T-helper 2 cell (primary cell): ENCODE measurements at places on chromosomes 4 and X.

DNA sequence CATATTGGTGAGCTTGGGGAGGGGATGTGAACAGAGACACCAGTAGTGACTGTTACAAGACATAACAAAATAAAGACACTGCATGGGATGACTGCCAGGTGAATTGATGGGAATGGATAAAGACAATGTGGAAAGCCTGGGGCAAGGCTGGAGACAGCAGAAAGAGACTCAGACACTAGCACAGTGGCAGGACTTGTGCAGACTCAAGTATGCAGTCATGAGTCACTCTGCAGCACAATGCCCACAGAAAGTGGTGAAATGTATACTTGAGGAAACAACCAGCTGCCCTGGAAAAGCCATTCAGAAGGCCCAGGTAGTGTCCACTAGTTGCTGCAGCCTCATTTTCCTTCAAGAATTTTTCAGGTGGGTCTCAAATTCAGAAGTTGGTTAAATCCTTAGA, 452.3 kb downstream of the MID1IP1 start:
- no peak for DNase-seq

DNA sequence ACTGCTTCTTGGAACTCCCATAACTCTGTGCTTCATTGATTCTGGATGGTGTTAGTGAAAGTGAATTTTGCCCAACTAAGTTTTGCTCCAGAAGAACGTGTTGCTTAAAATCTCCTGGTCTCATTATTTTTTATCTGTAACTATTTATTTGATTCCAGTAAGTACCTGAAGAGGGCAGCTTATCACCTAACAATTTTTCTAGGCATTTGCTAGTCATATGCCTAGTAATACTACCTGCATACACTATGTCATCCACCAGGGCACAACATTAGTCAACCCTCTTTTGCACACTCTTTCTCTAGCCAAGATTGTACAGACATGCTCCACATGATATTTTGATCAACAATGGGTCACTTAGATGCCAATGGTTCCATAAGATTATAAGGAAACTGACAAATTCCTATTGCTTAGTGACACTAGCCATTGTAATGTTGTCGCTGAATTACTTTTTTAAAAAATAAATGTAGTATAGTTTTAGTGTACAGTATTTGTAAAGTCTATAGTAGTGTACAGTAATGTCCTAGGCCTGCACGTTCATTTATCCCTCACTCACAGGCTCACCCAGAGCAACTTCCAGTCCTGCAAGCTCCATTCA, 499.9 kb upstream of the AADAT start:
- DNase-seq: no peak

GRCh38 chr4:99968330-99968729, 18.3 kb upstream of the H2AZ1 start:
- DNase-seq: no peak

DNA sequence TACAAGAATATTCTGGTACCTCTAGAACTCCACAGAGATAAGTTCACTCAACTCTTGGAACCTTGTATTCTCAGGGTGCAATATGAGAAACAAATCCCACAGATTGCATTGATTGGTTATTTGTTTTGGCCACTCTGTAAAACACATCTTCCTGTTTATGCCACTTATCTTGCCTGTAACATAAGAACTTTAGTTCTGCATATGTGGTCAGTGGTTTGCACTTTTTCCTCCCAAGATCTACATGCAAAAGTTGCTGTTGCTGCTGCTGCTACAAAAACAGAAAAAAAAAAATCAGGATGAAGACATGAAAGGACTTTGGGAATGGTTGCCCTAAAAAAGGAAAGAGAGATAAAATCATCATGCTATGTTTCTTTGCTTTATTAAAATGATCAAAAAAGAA, 9.6 kb downstream of the ODAPH start:
- no peak for DNase-seq

GRCh38 chr4:54139332-54139731, 39.4 kb downstream of the GSX2 start:
- DNase-seq: no peak

DNA sequence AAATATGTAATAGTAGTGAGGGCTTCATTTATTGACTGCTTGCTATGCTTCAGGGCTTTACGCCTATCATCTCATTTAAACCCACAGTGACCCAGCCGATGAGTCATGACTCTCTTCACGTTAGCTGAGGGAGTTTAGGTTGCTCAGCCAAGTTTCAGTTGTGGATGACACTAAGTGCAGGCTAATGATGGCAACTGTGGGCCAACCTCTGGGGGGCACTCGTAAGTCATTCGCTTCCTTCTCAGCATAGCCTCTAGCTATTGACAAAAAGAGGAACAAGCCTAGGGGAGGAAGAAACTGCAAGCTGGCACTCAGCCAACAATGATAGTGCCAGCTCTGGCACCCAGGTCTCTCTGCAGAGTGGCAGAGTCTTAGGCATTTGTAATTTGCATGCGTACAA, 325.0 kb downstream of the ARHGAP10 start:
- DNase-seq: peak; percentile 41

DNA sequence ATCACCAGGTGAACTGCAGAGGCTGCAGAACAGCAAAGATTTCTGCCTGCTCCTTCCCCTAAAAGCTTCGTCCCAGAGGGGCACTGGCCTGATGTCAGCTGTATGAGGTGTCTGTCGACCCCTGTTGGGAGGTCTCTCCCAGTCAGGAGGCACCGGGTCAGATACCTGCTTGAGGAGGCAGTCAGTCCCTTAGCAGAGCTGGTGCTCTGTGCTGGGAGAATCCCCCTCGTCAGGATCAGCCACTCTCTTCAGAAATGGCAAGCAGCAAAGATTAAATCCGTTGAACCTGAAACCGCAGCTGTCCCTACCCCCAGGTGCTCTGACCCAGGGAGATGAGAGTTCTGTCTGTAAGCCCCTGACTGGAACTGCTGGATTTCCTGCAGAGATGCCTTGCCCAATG, 1166.3 kb upstream of the ADGRL3 start:
- DNase-seq: no peak

GRCh38 chr4:112916868-112917267, 132.6 kb upstream of the ANK2 start:
- DNase-seq: no peak

DNA sequence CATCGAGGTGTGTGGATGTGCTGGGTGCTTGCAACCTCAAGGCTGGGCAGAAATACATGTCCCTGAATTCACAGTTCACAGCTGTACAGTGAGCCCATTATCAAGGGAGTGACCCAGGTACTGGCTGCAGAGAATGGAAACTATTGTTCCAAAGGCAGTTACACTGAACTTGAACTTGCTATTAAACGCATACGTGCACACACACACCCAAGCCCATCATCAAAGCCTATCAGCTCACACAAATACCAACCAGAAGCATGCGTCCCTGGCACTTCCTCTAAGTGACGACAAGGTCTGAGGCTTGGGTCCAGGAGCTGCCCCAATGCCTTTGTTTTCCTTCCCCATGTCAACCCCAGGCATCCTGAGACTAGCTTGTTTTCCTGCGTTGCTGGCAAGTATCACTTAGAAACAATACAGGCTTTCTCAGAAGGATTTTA, 88.6 kb downstream of the IRF2 start:
- DNase-seq: no peak

- no peak for DNase-seq
Observed at GRCh38 chrX:8675006-8675630, 56.8 kb downstream of the ANOS1 start.

- no peak for DNase-seq
Observed at GRCh38 chr4:5878359-5878758, 14.5 kb downstream of the CRMP1 start.

- peak; percentile 27 for DNase-seq
Observed at GRCh38 chr4:145216535-145216934, 36.1 kb upstream of the OTUD4 start.

DNA sequence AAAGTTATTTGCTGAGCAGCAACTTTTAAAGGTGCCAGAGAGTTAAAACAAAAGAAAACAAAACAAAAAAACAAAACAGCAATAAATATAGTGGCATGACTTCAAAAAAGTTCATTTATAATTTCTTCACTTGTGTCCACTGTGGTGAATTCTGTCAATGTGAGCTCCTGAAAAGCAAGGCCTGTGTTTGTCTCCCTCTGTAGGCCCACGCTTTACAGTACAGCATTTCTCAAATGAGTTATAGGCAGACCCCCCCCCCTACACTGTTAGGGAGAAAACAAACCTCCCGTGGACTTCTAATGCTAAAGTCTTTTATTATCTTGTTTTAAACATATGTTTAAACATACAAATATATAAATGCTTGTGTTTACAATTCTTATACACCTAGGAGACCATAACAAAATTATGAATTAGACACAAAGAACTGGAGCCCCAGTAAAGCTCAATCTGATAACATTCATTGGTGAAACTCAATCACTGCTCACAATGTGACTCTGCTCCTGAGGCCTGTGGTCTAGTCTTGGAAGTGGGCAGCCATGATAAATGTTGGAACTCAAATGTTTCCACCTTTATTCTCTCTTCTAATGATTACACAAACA, 47.0 kb upstream of the SCOC start:
- DNase-seq: no peak

GRCh38 chrX:24988314-24988713, 27.5 kb downstream of the ARX start:
- DNase-seq: no peak

DNA sequence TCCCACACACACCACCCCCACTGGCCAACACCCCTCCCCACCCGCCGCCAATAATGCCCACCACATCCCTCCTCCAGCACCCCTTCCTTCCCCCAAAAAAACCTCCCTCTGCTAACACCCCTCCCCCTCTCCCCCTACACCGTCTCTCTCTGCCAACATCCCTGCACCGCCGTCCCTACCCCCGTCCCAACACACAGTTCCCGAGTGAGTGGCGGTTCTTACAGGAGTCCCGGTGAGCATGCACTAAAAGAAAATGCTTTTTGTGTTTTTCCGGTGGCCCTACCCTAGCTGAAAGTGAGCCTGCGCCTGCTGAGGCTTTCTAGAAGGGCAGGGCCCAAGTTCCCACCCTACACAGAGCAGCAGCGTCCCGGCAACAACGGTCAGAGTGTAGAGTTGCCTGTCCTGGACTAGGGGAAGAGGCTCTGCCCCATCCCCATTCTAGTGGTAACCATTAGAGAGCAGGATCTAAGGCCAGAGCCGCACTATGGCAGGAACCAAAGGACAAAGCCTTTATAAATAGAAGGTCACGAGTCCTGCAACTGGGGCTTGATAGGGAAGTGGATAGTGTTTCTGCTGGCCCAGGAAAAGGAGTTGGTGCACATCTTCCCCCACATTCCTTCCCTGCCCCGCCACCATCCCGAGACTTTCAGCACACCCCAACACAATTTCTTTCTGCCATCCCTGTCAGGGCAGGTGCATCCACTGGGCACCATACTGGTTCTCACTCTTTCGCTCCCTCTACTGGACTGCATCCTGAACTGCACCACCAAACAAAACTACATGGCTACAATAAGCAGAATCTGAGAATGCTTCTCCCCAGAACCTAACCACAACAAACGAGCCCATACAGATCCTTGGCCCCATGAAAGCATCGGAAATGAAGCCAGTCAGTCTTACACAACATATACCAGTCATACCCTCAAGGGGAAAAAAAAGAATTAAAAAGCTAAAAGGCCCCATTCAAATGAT, 78.1 kb upstream of the PAGE3 start:
- no peak for DNase-seq

DNA sequence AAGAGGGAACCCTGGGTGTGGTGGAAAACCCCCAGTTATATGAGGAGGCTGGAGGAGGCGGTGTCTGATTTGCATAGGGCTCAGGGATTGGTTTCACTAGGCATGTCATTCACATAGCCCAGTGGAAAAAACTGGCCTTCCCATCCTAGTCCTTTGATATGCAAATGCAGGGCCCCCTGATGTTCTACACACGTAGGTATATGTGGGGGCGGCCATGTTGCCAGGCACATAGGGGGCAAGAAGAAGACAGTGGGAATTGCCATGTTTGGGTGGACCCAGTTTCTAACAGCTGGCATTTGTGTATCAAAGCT, 34.0 kb upstream of the ENPP6 start:
- DNase-seq: no peak

DNA sequence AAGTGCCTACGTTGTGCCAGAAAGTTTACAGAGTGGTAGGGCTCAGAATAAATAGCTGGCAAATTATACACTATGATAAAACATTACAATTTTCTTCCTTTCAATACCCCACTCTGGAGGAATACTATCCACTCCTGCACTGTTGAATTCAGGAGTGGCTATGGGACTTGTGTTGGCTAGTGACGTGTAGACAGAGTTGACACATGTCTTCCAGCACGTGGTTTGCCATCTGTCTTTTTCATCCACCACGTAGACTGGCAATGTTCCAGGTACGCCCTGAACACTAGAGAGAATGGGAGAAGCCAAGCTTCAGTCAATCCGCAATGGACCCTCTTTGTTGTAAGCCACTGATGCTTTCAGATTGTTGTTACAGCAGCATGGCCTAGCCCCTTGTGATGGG, 168.8 kb upstream of the RBPJ start:
- no peak for DNase-seq

GRCh38 chr4:15729910-15730533, 27.2 kb downstream of the BST1 start:
- peak; percentile 34 for DNase-seq

- no peak for DNase-seq
Observed at GRCh38 chrX:148691456-148691855, 191.0 kb downstream of the AFF2 start.

GRCh38 chr4:138916763-138917162, 98.8 kb upstream of the NOCT start:
- DNase-seq: no peak

DNA sequence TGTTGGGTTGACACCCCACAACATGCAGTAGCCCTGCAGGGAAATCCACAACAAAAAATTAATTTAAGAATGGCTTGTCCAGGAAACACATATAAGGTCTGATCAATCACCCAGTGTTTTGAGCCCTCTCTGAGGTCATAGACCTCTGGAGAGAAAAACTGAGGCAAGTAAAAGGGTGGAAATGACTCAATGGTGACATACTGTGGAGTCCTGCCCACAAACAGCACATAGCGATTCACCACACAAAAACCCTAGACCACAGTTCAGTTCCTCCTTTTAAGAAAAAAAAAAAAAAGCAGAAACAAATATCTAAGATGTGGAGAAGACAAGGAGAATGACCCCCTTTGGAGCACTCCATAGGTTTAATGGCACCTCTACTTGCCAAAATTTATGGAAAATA, 2691.0 kb downstream of the PCDH7 start:
- no peak for DNase-seq
